ENCODE measurements at places on chromosomes 3 and 15.

- DNase-seq: no peak
Observed at GRCh38 chr15:25734680-25735355, 128.3 kb downstream of the ATP10A start.

DNA sequence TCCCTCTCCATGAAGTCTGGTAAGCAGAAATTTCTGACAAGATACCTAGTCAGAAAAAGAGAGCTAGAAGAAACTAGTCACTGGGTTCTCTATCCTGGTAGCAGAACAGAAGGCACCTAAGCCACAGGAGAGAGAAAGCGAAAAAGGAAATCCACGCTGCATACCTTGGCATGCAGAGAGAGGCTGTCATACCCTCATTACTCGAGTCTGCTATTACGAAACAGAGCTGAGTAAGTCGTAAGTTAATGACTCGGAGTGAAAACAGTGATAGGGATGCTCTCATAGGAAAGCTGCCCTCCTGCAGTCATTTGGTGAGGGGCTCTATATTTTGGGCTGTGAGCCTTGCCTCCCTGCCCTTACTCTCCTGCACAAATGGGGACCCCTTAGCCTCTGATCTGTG lies 16.2 kb downstream of the CLRN1 start:
- DNase-seq: no peak

DNA sequence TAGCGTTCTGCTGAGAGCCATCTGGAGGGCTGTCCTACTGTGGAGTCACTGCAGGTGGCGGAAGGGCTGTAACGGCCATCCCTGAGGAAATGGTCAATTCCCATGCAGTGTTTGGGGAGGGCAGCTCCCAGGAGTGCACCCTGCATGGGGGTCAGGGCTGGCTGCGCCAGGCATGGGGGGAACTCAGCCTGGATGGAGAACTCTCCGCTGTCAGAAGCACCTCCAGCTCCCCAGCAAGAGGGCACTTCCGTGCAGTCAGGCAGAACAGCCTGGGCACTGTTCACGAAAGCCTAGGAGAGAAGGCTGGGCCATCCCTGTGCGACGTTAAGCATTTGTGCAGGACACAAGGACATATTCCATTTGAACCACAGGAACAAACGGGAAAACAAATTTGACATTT lies 105.2 kb downstream of the LRIG1 start:
- DNase-seq: no peak

DNA sequence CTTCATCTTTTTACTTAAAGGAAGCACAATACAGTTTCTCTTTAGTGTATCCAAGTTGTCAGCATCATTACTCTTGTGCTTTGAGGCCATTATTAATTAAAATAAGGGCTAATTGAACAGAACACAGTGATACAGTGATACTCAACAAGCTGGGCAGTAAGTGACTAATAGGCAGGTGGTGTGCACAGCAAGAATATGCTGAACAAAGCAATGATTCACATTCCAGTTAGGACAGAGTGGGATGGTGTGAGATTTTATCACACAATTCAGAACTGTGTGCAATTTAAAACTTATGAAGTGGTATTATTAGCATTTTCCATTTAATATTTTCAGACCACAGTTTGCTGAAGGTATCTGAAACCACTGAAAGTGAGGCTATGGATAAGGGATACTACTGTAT lies 116.9 kb downstream of the PLOD2 start:
- no peak for DNase-seq

- no peak for DNase-seq
Observed at GRCh38 chr3:24496529-24497482, 2.2 kb upstream of the THRB start.

DNA sequence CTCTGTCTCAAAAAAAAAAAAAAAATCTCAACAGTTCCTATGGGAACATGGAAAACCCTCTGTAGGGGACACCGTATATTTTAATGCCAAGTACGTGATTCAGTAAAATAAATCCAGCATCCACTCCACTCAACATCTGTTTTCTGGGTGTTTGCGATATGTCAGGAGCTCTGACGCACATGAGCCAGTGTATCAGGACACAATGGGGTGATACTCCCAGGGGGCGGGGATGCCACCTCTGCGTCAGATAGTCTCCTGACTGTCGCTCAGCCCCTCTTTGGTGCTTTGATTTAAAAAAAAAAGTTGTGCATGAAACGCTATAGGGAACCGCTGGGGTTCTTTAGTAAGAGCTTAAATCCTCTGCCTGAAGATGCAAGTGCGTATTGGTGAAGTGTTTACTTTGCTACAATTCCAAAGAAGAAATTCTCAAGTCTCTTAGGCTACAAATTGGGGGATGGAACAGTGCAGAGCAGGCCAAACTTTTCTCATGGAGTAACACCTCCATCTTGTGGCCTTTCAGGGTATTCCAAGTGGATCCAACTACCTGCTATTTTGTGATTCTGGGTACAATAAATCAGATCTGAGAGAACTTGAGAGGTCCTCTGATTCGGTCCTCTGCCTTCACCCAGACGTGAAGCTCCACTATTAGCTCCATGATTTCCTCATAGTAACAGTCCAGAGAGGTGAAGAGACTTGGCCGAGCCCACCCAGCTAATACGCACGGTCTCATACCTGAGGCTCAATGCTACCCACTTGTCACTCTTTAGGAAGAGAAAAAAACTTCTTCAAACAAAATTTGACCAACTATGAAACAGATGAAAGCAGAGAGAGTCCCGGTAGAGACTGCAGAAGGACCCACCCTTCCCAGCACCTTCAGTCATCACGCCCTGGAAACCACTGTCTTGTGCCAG lies 9.3 kb upstream of the NR2E3 start:
- DNase-seq: peak; percentile 64

DNA sequence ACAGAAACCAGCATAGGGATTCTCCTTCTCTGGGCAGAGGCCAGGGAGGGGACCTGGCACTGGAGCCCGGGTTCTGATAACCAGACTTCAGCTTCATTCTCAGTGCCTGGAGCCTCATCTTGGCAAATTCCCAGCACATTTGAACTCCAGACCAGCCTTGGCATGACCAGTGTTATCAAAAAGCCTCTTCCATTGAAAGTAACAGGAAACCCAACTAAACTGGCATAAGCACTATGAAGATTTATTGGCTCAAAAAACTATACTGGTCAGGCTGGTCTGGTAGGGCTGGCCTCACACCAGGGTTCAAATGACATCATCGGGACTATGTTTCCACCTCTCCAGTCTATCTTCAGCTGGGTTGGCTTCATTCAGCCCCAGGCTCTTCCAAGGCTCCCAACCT lies 48.1 kb upstream of the THUMPD3 start:
- no peak for DNase-seq

- DNase-seq: no peak
Observed at GRCh38 chr3:177513815-177514610, 316.7 kb upstream of the TBL1XR1 start.

DNA sequence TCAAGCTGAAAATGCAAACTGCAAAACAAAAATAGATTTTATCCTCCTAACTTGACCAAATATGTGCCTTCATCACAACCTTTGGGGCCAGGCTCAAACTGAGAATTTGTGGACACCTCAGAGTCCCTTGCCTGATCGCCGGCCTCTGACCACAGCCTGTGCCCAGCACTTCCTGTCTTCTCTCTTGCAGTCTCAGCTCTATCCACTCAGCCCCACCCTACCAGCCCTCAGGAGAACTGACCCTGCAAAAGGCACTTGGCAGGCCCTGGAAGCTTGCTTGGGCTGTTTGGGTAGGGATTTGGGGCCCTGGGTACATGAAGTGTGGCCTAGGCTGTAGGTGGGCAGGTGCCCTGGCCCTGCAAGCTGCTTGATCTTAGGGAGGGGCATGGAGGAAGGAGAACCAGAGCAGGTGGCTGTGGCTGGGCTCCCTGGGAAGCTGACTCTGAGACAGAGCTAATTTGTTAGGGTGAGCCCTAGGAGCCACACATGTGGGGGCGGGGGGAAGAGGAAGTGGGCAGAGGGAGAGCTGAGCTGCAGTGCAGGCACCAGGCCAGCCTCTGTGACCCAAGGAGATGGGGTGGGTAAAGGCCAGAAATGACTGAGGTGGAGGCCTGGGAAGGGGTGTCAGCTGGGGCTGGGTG lies 8.6 kb downstream of the CLEC3B start:
- no peak for DNase-seq

All from Panc1 (cell line).